ENCODE measurements at places on chromosomes 12 and 14. TPM values are rescaled to one million over a fixed set of nuclear protein-coding genes. Genes with fewer than 3 reads are reported as not detected.

GRCh38 chr12:27025116-27025515 lies 2.8 kb downstream of the MED21 start:
- no peak for DNase-seq

RHNO1 gene
- 20.6 TPM for total RNA-seq

DNA sequence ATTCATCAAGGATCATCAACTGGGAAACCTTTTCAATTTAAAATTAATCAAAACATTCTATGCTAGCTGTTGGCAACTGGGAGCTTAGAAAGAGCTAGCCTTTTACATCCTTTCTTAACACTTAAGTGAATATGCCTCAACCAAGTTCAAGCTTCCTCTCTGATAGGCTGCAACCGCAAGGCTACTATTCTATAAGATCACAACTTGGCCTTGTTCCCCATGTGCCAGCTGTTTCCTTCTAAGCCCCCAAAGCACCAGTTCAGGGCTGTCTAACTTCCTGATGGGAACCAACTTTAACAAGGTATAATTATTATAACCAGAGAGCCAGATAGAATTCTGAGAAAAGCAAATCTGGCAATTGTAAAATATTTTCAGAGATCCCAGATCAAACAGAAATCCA lies 37.0 kb downstream of the KCNC2 start:
- DNase-seq: no peak

GRCh38 chr14:32077081-32078022 lies at the start of gene ARHGAP5:
ARHGAP5 (plus strand) TSS chr14:32077304; CDS start chr14:32090670, 13,366 bp downstream.
- DNase-seq: no peak

DNA sequence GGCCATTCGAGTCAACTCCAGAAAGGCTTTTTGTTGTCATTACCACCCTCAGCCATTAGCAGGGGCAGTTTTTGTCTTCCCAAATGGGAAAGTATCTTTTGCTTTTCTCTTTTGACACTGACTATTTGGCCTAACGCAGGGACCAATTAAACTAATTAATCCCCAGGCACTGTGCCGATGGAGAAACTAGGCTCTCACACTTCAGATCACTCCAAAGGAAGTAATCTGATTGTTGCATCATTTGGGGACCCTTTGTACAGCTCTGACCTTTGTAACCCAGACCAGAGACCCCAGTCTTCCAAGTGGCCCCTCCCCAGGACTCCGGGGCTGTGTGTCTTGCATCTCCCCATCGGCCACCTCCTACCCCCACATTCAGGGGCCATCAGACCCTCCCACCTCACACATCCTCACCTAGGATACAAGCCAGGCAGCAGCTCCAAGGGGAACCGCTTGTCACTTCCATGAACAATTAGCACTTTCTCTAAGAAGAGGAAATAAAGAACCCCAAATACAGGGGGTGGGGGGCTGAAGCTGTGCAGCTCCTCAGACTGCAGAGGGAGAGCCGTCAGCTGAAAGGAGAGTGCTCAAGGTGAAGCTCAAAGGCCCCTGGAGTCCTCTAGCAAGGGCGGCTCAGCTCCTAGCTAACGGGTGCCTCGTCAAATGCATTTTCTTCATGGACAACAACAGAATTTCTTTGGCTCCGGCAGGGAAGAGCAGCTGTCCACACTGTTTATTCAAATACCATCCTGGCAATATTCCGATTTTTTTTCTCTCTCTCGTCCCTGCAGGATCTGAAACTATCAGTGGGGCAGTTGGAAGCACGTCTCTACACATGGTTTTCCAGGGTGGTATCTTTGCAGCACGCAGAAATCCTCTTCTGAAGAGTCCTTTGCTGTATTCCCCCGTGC lies 64.3 kb upstream of the DIO3 start:
- DNase-seq: peak; percentile 1

- no peak for DNase-seq
Observed at GRCh38 chr14:102817942-102818940, 41.0 kb downstream of the TRAF3 start.

DNA sequence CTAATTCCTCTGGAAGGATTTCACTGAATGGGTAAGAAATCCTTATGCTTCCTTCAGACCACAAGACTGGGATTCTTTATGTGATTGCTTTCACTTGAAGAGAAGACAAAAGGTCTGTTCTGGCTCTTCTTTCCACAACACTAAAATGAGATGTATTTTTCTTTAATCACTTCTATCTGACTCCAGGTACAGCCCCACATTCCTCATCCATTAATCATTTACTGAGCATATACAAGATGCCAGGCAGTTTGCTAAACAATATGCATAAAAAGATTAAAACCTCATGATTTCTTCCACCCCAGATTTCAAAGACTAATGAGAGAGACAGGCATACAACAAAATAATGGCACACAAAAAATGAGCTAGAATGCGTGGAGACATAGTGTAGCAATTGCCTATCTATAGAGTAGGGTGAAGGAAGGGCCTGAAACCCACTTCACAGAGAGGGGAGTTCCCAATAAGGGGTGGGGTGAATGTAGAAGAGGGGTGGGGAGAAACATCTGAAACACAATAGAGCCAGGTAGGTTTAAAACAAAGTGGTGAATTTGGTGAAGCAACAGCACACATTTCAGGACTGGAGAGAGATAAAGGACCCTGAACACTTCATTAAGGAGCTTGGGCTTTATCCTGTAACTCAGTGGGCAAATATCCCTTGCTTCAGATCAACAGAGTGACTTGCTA lies 65.1 kb upstream of the PRB2 start:
- no peak for DNase-seq

CDKL1 gene
- total RNA-seq: 25.1 TPM

DNA sequence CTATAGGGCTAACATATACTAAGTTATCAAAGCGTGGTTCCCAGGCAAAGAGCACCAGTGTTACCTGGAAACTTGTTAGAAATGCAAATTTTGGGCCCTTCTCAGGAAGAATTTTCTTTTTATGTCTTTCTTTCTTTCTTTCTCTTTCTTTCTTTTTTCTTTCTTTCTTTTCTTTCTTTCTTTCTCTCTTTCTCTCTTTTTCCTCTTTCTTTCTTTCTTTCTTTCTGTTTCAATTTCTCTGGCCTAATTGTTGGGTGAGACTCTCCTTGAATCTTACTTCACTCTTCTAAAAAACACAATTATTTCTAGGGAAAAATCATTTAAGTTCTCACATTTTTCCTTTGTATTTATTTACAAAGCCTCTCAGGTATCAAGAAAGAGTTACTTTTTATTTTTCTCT lies 46.5 kb upstream of the RAP1B start:
- no peak for DNase-seq

DNA sequence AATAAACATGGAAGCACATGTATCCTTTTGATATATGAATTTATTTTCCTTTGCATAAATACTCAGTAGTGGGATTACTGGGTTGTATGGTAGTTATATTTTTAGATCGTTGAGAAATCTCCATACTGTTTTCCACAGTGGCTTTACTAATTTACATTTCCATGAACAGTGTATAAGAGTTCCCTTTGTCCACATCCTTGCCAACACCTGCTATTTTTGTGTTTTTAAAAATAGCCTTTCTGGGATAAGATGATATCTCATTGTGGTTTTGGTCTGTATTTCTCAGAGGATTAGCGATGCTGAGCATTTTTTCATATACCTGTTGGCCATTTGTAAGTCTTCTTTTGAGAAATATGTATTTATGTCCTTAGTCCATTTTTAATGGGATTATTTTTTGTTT lies 329.2 kb upstream of the KITLG start:
- no peak for DNase-seq

Measured in left colon (tissue), 2 donors.